Muscle of arm (tissue), 14 donors: ENCODE measurements at places on chromosomes 13 and 19.

- DNase-seq, result no peak
These were observed 11.1 kb downstream of the LRRC4B start for GRCh38 chr19:50557009-50557613.

DNA sequence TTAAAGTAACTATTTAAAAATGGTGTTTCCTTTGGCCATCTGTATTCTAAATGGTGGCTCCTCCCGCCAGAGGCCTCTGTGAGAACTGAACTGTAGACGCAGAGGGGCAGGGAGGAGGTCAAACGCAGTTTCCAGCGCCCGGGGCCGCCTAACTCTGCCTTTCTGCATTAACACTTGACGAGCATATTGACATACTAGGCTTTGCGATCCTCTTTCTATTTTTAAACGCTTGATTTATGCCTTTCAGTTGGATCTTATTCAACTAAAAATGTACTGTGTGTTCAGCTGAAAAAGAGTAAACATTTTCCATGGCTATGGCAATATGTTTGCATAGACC is 74.7 kb downstream of the SPACA7 start:
- no peak for DNase-seq

DNA sequence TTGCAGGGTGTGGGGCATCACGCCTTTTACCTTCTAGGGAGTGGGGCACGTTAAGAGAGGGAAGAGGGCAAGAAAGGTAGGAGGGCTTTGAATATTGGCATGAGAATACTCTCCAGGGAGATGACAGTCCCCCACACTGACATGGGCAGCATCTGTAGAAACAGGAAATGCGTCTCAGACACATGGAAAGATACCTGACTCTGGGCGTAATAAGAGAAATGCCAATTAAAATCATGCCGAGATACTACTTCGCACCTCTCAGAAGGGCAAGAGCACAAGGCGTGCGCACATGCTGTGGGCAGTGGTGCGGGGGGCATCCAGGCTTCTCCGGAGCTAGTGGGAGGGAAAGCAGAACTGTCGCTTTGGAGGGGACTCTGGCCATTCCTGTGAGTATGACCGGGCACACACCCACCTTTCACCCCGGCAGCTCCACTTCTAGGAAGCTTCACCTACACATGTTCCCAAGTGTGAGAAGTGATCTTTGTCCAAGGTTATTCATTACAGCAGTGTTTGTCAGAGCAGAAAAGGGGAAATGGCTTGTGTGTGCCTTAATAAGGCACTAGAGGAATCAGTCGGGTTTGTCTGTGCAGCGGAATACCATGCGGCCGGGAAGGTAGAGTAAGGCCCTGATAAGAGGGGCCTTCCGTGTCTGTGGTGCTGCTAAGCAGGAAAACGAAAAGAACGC is 99.5 kb downstream of the SIPA1L3 start:
- DNase-seq, result no peak

DNA sequence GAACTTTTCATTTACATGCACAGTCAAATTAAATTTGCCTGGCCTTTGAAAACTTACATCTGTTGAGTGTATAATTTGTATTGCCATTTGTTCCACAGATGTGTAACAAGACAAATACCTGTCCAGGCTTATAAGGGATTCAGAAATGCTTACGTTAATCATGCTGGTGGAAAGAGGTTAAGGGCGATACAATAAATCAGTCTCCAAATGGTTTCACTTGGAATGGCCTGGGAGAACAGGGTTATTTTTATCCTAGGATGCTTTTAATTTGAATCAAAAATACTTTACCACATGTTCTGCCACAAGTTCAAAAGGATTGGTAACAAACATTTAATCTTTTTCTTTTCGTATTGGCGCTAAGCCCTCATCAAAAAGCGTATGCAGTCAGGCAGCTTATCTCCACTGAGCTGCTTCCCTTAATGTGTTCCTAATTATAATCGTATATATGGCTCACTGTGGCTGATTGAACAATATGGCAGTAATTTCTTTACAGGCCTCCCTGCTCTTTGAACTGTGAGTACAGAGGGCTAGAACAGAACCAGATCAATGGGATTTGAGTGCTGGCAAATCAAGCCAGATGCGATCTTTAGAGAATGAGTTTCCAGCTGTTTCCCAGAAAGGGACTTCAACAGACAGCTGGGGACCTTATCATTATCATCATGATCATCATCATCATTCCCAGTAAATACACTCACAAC is 425.7 kb downstream of the SPRY2 start:
- DNase-seq, result no peak

GRCh38 chr13:41785402-41786172 is 175.3 kb downstream of the VWA8 start:
- DNase-seq, result no peak

DNA sequence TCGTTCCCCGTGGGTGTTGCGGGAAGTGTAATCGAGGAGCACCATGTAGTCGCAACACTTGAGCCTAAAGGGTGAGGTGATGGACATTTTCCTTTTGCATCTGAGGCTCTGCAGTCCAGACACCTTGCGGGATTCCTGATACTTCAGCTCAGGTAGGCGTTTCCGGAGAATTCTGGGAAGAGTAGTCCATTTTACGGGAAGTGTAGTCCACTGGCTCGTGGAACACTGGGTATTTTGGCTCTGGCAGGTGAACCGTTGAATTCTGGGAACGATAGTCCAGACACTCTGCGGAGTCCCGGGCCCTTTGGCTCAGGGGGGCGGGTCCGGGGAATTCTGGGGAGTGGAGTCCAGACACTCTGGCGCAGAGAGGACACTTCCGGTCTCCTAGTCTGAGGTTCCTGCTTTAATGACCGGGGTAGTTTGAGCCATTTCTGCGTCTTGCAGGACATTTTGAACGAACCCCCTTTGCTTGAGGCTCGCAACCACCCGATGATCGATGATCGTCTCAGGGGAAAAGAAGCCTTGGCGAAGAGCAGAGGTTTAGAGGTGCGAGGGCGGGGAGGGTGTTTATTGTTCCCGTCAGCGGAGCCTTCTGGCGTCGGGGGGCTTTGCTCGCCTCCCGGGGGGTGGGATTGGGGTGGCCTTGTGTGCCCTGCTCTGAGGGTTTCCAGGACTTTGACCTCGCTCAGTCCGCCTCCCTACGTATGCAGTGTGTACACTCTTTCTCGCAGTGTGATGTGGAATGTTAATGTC is at the start of gene ZNF223:
Gene ZNF223, plus strand, starts transcription at position 387 of the 753 bp plus-strand sequence. CDS start 3,141 bp downstream, outside the sequence.
- peak; percentile 96 for DNase-seq

DNA sequence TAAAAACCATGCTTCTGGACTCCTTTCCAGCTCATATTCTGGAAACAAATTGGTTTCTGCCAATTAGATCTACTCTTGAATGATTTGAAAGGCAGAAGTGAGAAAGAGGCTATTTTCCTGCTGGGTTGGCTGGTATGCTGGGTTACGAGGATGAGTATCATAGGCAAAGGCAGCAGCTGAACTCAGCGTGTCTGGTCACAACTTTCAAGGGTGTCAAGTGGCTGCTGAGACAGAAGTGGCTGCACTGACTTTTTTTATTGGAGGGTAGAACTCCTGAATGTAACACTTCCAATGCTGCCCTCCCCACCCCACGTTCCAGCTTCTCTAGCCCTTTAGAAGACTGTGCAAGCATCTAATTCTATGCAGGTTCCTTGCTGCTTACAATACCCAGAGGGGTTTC is 8.3 kb upstream of the DZIP1 start:
- DNase-seq, result no peak

GRCh38 chr13:41603917-41604316 is 146.6 kb downstream of the RGCC start:
- DNase-seq, result no peak

DNA sequence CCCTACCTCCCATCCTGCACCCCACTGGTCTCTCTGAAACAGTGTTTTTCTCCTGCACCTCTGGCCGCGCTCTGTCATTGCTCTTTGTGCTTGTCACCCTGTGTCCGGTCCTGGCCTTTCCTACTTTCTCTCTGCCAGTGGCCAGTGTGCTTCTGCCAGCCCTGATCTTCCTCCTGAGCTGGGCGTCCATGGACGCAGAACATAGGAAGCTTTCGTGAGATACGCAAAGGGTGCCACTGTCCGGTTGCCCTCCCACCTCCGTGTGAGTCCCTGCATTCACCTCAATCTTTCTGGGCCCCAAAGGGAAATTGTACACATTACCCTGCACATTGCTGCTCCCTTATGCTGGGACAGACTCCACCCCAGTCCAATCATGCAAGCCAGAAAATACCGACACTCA is 105.7 kb upstream of the SOX1 start:
- no peak for DNase-seq

GRCh38 chr13:32726374-32727037 is 140.3 kb downstream of the PDS5B start:
- DNase-seq, result no peak

DNA sequence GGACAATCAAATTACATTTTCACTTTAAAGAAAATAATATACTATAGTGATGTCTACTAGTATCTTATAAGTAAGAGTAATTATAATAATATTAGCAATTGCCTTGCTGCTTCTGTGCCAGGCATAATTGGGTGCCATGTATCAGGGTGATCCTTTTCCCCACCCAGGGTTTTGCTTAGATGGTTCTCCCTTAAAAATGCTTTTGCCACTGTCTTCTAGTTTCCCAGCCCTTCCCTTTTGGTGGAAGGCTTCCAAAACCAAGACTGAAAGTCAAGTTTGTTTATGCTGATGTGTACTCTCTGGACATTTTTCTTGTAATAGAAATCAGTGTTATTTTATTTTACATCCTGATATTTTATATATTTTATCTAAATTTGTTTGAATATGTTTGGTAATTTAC is 77.8 kb downstream of the ITGBL1 start:
- DNase-seq, result no peak

DNA sequence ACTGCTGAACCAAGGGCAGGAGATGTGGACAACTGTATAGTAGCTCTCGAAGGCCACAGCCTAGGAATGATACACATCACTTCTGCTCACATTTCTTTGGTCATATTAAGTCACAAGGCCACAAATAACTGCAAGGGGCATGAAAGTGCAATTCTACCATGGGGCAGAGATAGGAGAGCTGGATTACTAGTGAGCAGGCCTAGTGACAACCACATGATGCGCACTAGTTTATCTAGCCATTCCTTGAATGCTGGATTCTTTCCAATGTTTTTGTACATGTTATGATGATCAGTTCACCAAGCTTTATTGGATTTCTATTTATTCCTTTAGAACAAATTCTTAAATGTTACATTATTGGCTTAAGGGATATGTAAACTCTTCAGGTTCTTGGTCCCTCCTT is 100.7 kb downstream of the MIPEP start:
- no peak for DNase-seq

- peak; percentile 94 for DNase-seq
These were observed 202.9 kb downstream of the ATP8A2 start for GRCh38 chr13:25574437-25575411.

DNA sequence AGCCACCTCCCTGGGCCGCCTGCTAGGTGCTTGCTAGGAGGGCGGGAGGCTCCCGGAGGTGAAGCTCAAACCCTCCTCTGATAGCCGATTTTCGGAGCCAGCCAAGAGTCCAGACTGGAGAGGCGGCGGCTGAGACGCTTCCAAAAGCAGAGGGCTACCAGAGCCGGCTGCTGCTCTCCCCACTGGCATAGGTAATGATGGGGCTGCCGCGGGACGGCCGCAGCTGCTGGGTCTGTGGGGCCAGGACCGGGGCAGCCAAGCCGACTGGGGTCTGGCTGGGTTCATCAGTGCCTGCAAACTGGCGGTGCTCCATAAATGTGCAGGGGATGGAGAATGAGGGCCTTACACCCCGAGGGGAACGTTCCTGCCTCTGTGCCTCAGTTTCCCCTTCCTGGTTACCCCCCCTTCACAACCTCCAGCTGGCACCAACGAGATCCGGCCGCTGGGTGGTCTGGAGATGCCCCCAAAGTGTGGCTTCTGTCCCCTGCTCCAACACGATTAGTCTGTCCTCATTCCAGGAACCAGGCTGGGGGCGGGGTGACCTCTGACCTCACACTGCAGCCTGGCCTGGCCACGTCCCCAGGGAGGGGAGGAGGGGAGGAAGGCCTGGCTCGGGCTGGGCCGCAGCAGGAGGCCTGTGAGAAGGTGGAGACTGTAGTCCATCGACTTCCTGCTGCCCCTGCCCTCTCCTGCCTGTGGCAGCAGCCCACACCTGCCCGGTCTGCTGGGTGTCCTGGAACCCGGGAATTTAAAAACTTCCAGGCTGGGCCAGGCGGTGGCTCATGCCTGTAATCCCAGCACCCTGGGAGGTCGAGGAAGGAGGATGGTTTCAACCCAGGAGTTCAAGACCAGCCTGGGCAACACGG is 3.8 kb upstream of the WDR18 start:
- no peak for DNase-seq

DNA sequence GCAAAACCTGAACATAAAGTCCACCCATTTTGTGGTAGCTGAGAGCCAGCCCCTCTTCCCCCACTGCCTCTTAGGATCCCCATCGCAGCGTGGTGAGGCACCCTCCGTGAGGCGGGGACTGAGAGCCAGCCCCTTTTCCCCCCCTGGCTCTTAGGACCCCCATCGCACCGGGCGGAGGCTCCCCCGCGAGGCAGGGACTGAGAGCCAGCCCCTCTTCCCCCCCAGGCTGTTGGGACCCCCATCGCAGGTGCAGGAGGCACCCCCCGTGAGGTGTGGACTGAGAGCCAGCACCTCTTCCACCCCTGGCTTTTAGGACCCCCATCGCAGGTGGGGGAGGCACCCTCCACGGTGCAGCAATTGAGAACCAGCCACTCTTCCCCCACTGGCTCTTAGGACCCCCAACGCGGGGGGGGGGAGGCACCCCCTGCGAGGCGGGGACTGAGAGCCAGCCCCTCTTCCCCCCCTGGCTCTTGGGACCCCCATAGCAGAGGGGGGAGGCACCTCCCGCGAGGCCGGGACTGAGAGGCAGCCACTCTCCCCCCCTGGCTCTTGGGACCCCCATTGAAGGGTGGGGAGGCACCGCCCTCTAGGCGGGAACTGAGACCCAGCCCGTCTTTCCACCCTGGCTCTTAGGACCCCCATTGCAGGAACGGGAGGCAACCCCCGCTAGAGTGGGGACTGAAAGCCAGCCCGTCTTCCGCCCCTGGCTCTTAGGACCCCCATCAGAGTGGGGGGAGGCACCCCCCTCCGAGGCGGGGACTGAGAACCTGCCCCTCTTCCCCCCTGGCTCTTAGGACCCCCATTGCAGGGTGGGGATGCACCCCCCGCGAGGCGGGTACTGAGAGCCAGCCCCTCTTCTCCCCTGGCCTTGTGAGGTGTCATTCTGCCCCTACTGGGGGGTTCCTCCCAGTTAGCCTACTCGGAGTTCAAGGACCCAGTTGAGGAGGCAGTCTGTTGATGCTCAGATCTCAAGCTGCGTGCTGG is 366.4 kb upstream of the SPRY2 start:
- no peak for DNase-seq
